WTC11 (cell line): ENCODE measurements at places on chromosomes 4 and X. TPM values are rescaled to one million over a fixed set of nuclear protein-coding genes. Genes with fewer than 3 reads are reported as not detected.

GRCh38 chrX:44234116-44234515, 109.4 kb downstream of the EFHC2 start:
- peaks cover 5% of the 10 kb centered on the region for H3K4me1 ChIP-seq
- no peak overlapping the region for H3K4me3 ChIP-seq
- no peak overlapping the region for H3K27ac ChIP-seq
- no peaks in the 10 kb centered on the region for H3K36me3 ChIP-seq
- no peak for DNase-seq
- H3K27me3 ChIP-seq, result no peaks in the 10 kb centered on the region

Gene CXCL11
- total RNA-seq, result 0.20 TPM in 1 of 3 replicates, not detected in the others

DNA sequence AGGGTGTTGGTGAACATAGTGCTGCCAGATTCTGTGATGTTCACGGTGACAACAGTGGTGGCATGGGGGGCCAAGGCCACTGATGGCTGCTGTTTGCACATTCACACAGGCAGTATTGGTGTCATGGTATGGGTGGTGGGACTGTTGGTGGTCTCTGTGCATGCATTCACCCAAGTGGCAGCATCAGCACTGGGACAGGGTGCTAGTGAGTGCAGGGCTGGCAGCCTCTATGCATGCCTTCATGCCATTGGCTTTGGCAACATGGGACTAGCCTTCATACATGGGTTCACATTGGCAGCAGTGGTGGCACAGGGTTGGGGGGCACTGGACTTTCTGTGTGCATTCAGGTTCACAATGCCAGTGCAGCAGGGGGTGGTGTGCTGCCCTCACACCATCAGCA, 489.7 kb upstream of the FGF16 start:
- peaks cover 4% of the 10 kb centered on the region; the same call in 1 of the 2 replicates for H3K36me3 ChIP-seq
- H3K27me3 ChIP-seq, result peaks cover 18% of the 10 kb centered on the region
- no peak for DNase-seq
- H3K4me3 ChIP-seq, result no peak overlapping the region

Gene ABCG2
- 2.1 to 3.8 TPM (median 3.4 TPM) in 3 replicates for total RNA-seq

DNA sequence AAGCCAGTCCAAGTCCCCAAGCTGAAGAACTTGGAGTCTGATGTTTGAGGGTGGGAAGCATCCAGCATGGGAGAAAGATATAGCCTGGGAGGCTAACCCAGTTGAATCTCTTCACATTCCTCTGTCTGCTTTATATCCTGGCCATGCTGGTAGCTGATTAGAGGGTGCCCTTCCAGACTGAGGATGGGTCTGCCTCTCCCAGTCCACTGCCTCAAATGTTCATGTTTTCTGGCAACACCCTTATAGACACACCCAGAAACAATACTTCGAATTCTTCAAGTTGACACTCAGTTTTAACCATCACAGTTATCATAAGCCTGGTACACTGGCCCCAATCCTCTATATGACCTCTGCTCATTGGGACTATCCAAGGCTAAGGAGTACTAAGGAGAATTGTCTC, 124.1 kb upstream of the WDR1 start:
- no peak overlapping the region for H3K4me3 ChIP-seq
- DNase-seq, result no peak
- peaks cover 28% of the 10 kb centered on the region for H3K27me3 ChIP-seq
- H3K27ac ChIP-seq, result no peak overlapping the region
- H3K4me1 ChIP-seq, result no peaks in the 10 kb centered on the region

DNA sequence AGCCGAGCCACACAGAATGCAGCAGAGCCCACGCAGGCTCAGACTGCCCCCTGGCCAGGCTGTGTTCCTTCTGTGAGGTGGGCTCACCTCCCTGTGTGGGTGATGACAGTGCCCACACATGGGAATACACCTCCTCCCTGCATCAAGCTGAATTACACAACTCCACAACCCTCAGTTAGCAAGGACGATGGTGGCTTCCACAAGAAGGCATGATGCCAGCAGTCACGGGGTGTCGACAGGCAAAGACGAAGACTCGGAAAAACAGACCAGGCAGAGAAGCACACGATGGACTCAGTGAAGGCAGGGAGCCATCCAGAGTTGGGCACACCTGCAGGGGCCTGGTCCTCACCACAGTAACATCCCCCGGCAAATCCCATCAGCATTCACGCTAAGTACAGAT, 12.1 kb downstream of the LETM1 start:
- H3K27me3 ChIP-seq, result no peaks in the 10 kb centered on the region
- H3K4me3 ChIP-seq, result no peak overlapping the region
- peaks cover 38% of the 10 kb centered on the region for H3K36me3 ChIP-seq
- H3K27ac ChIP-seq, result peak overlapping the region; percentile 37

Gene FAM241A
- 0.22 to 0.23 TPM (median 0.23 TPM) in 3 replicates for total RNA-seq

DNA sequence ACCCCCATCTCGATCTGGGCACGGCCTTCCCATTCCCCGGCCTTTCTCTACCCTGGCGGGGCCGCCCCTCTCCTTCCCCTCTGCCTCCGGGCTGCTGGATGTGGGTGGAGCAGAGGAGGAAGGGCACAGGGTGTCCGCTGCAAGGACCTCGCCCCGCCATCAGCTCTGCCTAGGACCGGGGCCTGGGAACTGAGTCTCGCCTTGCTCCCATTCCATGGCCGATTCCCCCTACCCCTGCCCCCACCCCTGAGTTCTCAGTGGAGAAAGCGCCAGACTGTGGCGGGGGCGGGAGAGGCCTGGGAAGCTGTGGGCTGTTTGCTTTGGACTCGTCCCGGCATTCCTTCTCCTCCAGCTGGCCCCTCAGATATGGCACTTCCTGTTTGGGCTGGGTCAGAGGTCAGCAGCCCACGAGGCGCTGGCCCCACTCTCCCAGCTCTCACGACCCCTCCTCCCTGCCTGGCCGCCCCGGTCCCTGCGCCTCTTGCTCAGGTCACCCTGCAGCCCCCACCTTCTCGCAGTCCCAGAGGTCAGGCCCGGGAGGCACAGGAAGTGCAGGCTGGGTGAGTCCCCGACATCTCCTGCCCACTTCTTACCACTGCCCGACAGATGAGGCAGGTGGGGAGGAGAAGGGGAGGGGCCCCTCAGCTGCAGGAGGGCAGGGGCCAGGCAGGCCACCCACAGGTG, 6.4 kb upstream of the BGN start:
- H3K27me3 ChIP-seq, result no peaks in the 10 kb centered on the region; the same call in 1 of the 2 replicates
- DNase-seq, result no peak
- H3K4me1 ChIP-seq, result peaks cover 6% of the 10 kb centered on the region; the same call in 1 of the 2 replicates
- no peak overlapping the region for H3K4me3 ChIP-seq
- H3K27ac ChIP-seq, result no peak overlapping the region
- H3K36me3 ChIP-seq, result no peaks in the 10 kb centered on the region
